RCC 7860 (cell line): ENCODE measurements at places on chromosomes 11 and 22.
A peak's percentile ranks its signal among the peaks of the same experiment; 100 is the strongest.

DNA sequence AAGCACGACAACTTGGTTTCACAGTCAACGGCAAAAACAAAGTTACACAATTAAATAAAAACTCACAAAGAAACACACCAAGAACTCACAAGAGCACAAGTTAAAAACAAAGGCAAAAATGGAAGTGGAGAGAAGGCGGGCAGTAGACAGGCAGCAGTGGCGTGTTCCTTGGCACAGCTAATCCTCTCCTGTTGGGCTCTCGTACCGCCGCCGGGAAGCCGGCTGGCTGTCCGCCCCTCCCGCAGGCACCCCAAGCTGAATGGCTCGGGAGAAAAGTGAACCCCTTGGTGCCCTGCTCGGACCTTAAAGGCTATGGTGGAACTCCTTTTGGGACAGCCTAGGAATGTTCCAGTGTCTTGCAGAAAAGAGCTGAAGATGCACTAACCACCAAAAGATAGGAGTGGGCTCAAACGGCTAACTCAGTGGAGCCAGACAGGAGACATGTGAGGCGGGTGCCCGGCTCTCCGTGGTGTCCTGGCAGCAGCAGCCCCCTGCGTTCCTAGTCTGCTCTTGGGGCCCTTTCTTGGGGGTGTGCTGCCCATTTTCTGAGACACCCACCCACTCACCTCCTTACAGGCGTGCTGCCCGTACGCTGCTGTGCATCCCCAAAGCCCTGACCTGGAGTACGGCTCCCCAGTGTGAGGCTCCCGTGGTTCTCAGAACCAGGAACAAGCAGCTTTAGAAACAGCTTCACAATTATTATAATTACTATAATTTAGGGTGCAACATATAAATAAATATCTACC, 86.1 kb upstream of the BID start:
- DNase-seq, result no peak

GRCh38 chr11:56905442-56905841, 83.3 kb upstream of the OR5AK2 start:
- no peak for DNase-seq

GRCh38 chr11:8531312-8531711, 62.7 kb downstream of the STK33 start:
- DNase-seq, result no peak

DNA sequence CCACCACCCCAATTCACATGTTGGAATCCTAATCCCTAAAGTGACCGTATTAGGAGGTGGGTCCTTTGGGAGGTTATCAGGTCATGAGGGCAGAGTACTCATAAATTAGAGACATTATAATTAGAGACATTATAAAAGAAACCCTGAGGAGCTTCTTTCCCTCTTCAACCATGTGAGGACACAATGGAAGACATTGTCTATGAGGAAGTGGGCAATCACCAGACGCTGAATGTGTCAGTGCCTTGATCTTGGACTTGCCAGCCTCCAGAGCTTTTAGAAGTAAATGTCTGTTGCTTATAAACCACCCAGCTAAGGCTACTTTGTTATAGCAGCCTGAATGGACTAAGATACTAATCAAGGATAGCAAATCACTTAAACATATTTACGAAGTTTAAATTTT, 14.8 kb downstream of the GAB2 start:
- DNase-seq, result no peak

DNA sequence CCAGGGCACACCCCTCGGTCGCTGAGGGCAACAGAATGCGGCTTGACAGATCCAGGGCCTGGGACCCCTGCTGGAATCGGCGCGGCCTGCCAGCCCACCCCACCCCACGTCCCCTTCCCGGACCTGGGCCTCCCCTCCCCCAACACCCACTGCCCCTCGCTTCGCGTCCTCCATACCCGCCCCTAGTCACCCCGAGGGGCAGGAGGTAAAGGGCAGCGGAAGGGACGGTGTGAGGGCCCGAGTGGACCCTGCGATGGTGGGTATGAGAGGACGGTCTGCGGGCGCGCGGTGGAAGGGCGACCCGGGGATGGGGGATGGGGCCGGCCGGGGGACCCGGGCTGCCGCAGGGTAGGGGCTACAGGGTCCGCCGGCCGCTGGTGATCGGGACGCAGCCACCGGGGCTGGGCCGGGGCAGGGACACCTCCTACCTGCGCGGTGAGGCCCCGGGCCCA, 311 bp downstream of the APBB1 start:
- no peak for DNase-seq

DNA sequence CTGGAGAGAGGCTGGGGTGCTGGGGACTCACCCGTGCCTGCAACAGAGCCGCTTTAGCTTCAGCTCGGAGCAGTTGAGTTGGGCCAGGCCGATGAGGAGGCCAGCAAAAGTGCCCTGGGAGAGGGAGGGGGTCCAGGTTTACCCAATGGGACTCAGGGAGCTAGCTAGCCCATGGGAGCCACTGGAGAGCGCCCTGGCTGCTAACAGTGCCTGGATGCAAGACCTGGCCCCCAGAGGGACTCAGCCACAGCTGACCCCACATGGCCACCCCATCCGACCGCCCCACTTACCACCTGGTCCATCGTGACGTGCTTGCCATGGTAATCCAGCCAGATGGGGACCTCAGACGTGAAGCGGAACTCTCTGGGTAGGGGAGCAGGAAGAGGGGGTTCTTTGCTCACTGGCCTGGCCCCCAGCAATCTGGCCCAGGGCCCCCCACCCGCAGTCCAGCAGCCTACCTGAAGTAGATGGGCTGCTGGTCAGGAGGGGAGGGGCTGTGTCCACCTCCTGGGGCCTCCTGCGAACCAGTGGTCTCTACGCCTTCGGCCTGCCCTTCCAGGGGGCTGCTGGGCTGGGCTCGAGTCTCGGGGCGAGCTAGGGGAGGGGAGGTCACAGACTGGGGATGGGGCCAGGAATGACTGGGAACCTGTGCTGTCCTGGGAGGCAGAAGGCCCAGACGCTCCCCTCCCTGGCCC, 19.1 kb upstream of the EHD1 start:
- no peak for DNase-seq

DNA sequence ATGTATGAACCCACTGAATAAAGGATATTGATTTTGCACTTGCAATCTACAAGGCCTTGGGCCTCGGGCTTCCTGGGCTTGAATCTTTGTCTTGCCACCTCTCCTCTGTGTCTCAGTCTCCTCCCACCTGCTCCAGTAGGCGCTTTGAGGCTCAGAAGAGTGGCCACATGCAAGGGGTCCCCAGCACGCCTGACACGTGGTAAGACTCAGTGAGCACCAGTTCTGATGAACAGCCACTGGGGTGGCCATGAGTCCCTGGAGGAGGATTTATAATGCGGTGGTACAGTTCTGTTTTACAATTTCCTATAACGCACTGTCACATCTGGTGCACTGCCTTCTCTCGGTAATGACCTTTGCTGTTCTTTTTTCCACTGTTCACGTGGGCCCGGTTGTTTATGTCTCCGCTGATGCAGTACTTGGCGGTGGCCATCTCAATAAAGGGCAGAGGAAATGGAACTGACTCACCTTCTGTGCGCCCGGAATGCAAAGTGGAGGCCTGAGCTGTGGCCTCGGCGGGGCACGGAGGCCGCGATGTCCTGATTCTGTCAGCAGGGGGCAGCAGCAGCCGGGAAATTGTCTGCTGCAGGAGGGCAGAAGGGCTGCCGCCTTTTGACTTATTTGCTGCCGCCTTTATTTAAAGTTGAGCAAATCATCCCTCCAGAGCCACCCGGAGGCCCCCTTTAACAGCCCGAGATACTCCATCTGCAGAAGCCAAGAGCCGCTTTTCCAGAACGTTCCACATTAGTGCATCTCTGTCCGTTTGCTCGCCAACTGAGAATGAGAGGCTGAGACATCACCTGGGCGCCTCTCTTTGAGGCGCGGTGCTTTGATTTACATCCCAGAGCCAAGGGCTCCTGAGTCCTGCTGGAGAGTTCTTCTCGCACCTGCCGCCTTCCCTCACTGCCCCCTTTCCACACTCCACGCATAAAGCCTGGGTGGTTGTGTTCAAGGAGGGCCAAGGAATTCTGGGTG, 6.0 kb upstream of the IFT27 start:
- peak; percentile 73 for DNase-seq

DNA sequence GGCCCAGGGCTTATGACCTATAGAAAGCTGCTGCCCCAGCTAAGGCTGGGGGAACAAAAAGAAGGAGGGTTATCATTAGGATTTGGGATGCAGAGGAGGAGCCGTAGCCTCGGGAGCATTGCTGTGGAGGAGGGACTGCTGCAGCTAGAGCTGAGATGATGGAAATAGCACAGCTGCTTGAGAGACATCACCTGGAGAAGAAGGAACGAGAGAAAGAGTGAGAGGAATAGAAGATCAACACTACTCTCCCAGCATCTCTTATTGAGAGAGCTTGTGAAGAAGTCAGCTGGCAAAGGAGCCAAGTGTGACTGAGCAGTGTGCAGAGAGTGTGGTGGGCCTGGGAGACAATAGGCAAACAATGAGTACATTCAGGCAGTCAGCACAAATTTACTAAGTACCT, 100.7 kb upstream of the PLET1 start:
- no peak for DNase-seq

DNA sequence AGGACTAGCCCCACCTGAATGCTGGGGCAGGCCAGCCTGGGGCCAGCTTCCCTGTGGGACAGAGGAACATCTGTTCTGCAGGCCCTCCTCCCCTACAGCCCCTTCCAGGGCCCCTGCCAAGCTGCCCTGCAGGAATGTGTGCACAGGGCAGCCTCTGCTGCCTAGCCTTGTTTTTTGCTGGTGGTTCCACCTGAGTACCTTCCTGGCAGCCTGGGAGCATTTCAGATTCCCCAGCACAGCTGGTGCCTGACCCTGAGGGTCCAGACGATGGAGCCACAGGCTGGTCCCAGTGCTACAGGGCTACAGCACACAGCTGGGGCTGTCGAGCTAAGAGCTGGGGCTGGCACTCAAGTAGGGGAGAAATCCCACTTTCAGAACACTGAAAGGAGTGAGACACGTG, 22.3 kb upstream of the GPR83 start:
- DNase-seq, result no peak

DNA sequence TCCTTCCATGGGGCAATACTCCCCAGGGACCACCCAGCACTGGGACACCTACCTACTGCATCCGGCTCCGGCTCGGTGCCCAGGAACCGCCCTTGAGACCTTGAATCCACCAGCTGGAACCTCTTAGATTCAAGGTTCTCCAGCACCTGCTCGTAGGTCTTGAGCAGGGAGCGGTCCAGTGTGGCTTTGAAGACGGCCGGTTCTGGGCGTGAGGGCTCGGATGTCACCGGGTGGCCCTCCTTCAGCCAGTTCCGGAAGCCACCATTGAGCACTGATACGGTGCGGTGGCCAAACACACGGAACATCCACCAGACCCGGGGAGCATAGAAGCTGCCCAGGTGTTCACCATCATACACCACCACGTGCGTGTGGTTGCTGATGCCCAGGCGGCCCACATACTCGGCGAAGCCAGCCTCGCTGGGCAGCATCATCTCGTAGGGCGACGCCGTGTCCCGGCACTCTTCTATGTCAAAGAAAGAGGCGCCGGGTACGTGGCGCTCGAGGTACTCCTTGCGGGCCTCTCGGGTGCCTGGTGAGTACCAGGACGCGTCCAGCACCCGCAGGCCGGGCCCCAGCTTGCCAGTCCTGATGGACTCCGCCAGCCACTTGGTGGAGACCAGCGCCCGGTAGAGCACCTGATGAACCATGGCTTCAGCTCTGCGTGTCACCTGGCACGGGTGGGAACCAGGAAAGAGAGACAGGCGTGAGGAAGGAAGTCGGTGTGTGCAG, 997 bp downstream of the TST start:
- DNase-seq, result no peak

DNA sequence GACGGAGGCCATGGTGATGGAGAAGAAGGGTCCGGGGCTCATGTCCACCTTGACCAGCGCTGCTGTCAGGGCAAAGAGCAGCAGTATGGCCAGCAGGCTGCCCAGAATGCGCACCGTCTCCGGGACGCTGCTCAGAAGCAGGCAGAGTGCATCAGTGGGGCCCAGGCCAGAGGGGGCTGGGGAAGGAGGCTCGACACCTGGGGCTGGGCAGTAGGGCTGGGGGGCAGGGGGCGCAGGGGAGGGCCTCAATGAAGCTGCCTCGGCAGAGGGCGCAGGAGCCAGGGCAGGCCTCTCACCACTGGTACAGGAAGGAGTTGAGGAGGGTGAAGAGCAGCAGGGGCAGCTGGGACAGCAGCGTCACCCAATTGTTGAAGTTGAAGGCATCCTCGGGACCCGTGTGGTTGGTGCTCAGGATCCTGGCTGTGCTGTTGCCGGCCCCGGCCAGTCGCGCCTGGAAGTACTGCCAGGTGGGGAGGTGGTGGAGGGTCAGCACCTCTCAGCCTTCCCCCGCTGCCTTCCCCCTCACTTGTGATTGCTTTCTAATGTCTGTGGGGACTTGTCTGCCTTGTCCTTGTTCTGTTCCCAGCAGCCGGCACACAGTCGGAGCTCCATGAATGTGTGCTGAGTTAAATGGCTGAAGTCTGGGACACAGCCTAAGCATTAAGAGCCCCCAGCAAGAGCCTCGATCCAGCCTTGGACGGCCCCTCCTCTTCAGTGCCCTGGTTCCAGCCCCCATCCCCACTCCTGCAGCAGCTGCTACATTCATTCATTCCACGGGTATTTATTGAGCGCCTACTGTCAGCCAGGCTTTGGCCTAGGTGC, 2.3 kb downstream of the SLC29A2 start:
- no peak for DNase-seq

DNA sequence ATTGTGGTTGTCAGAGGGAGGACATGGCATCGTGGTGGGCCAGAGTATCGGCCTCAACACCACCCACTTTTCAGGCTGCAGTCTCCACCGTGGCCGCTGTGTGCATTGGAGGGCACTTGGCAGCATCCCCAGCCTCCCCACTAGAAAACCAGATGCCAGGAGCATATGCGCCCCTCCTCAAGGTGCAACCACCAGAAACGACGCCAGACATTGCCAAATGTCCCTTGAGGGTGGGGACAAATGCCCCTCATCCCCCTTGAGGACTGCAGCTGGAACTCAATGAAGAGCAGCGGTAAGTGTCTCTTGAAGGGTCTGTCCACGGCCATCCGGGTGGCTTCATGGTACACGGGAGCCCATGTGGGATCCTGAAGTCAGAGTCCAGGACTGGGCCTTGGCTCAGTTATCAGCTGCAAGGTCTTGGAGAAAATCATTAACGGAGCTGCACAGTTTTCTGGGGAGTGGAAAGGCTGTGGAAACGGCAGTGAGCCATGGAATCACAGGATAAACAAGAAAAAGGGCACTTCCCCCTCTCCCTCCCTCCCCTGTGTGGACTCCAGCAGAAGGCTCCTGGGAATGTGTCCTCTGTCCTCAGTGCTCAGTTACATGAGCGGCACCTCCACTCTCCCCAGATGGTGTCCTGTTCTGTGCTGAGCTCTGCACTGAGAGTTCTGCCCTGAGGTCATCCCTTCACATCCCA, 324.4 kb upstream of the B3GAT1 start:
- no peak for DNase-seq
